ENCODE measurements at places on chromosomes 1 and 21.

- peak within 1 kb of the TSS; percentile 12 for H3K4me3 ChIP-seq
- H3K27ac ChIP-seq = peak within 1 kb of the TSS; percentile 62
- no peaks in the 10 kb centered on the region for H3K4me1 ChIP-seq
- DNase-seq = no peak
These were observed at the start of gene ADORA1 for GRCh38 chr1:203127666-203128430. ADORA1 (plus strand) TSS chr1:203127726; CDS start chr1:203128842, 1,116 bp downstream.

DNA sequence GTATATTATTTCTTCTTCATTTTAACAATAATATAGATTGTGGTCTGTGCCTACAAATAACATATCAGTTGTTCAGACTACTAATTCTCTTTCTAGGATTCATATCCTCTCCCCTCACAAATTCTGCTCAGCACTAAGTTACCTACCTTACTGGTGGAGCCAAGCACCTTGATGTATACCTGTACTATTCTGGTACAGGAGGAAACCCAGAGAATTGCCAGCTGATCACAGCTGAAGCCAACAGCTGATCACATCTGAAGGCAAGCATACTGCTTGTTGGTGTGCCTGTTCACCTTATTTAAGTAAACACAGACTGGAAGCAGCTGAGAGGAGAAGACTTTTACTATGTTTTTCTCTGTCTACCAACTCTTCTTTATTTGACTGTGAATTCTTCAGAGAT is 101.8 kb downstream of the PBX1 start:
- H3K27me3 ChIP-seq = no peaks in the 10 kb centered on the region
- no peak for DNase-seq
- no peaks in the 10 kb centered on the region for H3K4me1 ChIP-seq
- H3K27ac ChIP-seq = peak overlapping the region; percentile 79
- H3K36me3 ChIP-seq = no peaks in the 10 kb centered on the region

- H3K27me3 ChIP-seq = no peaks in the 10 kb centered on the region
- no peak overlapping the region for H3K4me3 ChIP-seq
- DNase-seq = no peak
- no peaks in the 10 kb centered on the region for H3K4me1 ChIP-seq
- H3K27ac ChIP-seq = no peak overlapping the region
These were observed 92.8 kb upstream of the DMRTA2 start for GRCh38 chr1:50516056-50516455.

GRCh38 chr1:46369542-46370213 is 24.4 kb upstream of the FAAH start:
- H3K36me3 ChIP-seq = peaks cover 28% of the 10 kb centered on the region
- H3K27me3 ChIP-seq = no peaks in the 10 kb centered on the region
- H3K4me3 ChIP-seq = no peak overlapping the region
- no peaks in the 10 kb centered on the region for H3K4me1 ChIP-seq
- no peak for DNase-seq

GRCh38 chr1:58727364-58727763 is 27.5 kb upstream of the MYSM1 start:
- no peaks in the 10 kb centered on the region for H3K27me3 ChIP-seq
- no peaks in the 10 kb centered on the region for H3K36me3 ChIP-seq
- H3K4me3 ChIP-seq = no peak overlapping the region

GRCh38 chr1:245875581-245876261 is 631.4 kb downstream of the SMYD3 start:
- H3K27ac ChIP-seq = no peak overlapping the region
- DNase-seq = no peak
- no peaks in the 10 kb centered on the region for H3K4me1 ChIP-seq
- H3K36me3 ChIP-seq = no peaks in the 10 kb centered on the region
- H3K4me3 ChIP-seq = no peak overlapping the region
- no peaks in the 10 kb centered on the region for H3K27me3 ChIP-seq

GRCh38 chr1:186165303-186165702 is 209.8 kb downstream of the TPR start:
- no peak overlapping the region for H3K27ac ChIP-seq
- H3K27me3 ChIP-seq = no peaks in the 10 kb centered on the region
- no peak for DNase-seq
- H3K4me1 ChIP-seq = no peaks in the 10 kb centered on the region

DNA sequence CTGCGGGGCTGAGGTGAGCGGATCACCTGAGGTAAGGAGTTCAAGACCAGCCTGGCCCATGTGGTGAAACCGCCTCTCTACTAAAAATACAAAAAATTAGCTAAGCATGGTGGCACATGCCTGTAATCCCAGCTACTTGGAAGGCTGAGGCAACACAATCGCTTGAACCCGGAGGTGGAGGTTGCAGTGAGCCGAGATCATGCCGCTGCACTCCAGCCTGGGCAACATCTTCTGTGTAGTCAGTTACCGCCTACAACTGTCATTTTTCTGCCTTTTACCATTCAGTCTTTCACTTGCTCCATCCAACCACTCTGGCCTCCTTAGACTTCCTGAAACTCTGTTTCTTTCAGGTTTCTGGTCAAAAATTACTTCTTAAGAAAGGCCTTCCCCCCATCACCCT is 2.2 kb downstream of the MYCBP start:
- DNase-seq = no peak
- H3K27ac ChIP-seq = no peak overlapping the region
- peaks cover 3% of the 10 kb centered on the region for H3K4me1 ChIP-seq
- H3K4me3 ChIP-seq = no peak overlapping the region
- H3K36me3 ChIP-seq = no peaks in the 10 kb centered on the region

- peak overlapping the region; percentile 35 for H3K27ac ChIP-seq
- no peaks in the 10 kb centered on the region for H3K4me1 ChIP-seq
- no peaks in the 10 kb centered on the region for H3K36me3 ChIP-seq
- DNase-seq = no peak
- H3K27me3 ChIP-seq = no peaks in the 10 kb centered on the region
These were observed 19.8 kb upstream of the MUTYH start for GRCh38 chr1:45359882-45360513.

- no peaks in the 10 kb centered on the region for H3K36me3 ChIP-seq
- no peak overlapping the region for H3K4me3 ChIP-seq
- no peak overlapping the region for H3K27ac ChIP-seq
These were observed 7.2 kb upstream of the GUCA2B start for GRCh38 chr1:42145764-42146625.

- H3K36me3 ChIP-seq = no peaks in the 10 kb centered on the region
- no peaks in the 10 kb centered on the region for H3K27me3 ChIP-seq
- H3K4me3 ChIP-seq = no peak overlapping the region
- peaks cover 18% of the 10 kb centered on the region for H3K4me1 ChIP-seq
These were observed 80.8 kb downstream of the STUM start for GRCh38 chr1:226629210-226629895.

GRCh38 chr1:225595974-225596551 is 56.9 kb downstream of the ENAH start:
- H3K27ac ChIP-seq = no peak overlapping the region
- H3K36me3 ChIP-seq = no peaks in the 10 kb centered on the region
- H3K27me3 ChIP-seq = no peaks in the 10 kb centered on the region
- DNase-seq = no peak
- no peaks in the 10 kb centered on the region for H3K4me1 ChIP-seq

GRCh38 chr21:29318354-29318753 is 19.6 kb downstream of the BACH1 start:
- H3K27me3 ChIP-seq = no peaks in the 10 kb centered on the region
- no peak overlapping the region for H3K27ac ChIP-seq
- H3K36me3 ChIP-seq = no peaks in the 10 kb centered on the region
- H3K4me1 ChIP-seq = no peaks in the 10 kb centered on the region

DNA sequence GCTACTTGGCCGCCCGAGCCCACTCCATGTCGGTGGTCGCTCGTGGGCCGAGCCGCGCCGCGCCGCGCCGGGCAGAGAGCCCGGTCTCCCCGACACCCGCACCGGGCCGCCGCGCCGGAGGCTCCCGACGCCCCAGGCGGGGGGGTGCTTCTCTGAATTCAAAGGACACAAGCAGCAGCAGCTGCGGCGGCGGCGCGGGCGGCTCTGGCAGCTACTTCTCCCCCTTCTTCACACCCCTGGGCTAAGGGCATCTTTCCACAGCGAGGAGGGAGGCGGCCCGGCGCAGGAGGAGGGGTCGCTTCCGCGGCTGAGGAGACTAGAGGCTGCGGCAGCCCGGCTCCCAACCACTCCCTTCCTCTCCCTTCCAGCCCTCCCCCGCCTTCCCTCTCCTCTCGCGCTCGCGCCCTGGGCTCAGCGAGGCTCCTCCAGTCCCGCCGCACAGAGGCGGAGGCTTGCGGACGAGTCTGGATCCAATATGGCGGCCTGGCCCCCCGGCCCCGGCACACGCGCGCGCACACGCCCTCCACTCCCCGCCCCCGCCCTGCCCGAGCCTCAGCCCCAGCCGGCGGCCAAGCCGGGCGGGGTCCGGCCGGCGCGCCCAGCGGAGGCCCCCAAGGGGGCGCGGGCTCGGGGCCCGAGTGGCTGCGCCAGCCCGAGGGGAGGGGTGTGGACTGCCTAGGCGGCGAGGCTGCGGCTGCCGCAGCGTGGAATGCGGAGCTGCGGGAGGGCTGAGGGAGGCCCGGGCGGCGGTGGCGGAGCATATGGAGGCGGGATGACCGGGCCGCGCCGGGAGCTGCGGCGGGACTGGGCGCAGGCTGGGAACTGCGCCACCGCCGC is at the start of gene CDC42BPA:
TSS of gene CDC42BPA (minus strand) at position 477 of the 837 bp plus-strand sequence. CDS start 1,310 bp downstream, outside the sequence.
- peak within 1 kb of the TSS; percentile 58 for H3K4me3 ChIP-seq
- peak; percentile 87 for DNase-seq
- no peaks in the 10 kb centered on the region for H3K27me3 ChIP-seq
- peak within 1 kb of the TSS; percentile 94 for H3K27ac ChIP-seq
- peaks cover 21% of the 10 kb centered on the region for H3K4me1 ChIP-seq
- H3K36me3 ChIP-seq = no peaks in the 10 kb centered on the region

DNA sequence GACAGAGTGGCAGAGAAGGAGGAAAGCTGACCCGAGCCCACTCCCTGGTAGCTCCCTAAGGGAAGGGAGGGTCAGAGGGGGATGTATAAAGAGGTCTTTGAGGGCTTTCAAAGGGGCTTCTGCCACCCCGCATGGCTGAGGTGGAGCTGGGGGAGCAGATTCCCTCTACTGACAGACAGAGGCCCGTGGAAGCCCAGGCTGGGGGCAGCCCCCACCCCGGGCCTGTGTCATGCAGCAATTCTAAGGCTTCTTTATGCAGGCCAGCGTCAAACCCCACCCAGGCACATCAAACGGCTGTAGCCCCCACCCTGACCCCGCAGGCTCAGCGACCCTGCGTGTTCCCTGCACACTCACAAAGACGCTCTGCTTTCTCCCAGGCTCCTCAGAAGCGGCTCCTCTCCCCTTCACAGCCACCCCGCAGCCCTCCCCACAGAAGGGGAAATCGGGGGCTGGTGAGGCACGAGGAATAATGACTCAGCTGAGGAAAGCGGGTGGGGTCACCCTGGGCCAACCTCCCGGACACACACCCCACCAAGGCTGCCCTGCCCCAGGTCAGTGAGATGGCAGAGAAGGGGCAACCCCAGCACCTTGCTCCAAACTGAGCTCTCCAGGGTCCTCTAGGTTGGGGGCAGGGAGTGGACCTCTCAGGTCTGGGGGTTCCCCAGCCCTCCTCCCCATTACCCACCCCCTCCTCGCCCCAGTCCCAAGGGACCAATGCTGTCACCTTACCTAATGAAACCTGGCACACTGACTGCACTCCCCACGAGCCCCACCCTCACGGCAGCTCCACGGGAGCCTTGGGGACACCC is 10.8 kb downstream of the SLC45A3 start:
- no peak for DNase-seq
- H3K36me3 ChIP-seq = no peaks in the 10 kb centered on the region
- no peak overlapping the region for H3K4me3 ChIP-seq
- no peaks in the 10 kb centered on the region for H3K27me3 ChIP-seq
- no peaks in the 10 kb centered on the region for H3K4me1 ChIP-seq
- peak overlapping the region; percentile 28 for H3K27ac ChIP-seq

GRCh38 chr1:191125950-191126349 is 648.3 kb upstream of the BRINP3 start:
- H3K36me3 ChIP-seq = no peaks in the 10 kb centered on the region
- H3K27me3 ChIP-seq = no peaks in the 10 kb centered on the region

DNA sequence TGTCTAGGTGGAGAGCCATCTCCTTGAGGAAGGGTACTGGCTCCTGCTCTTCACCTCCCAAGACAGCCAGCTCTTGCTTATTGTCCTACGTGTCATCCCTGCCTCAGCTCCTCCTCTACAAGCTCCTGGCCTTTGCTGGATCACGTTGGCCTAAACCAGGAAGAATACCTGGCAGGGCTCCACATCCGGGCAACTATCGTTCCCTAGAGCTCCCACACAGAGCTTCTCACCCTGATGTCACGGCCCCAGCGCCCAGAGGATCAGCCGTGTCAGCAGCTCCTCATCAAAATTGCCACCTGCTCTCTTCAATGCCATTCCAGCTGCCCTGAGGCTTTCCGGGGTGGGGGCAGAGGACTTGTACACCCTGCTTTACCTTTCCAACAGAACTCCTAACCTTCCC is 1.9 kb upstream of the TPM3 start:
- no peak overlapping the region for H3K27ac ChIP-seq
- H3K36me3 ChIP-seq = no peaks in the 10 kb centered on the region
- H3K4me1 ChIP-seq = no peaks in the 10 kb centered on the region
- DNase-seq = no peak
- H3K4me3 ChIP-seq = no peak overlapping the region
- H3K27me3 ChIP-seq = no peaks in the 10 kb centered on the region

DNA sequence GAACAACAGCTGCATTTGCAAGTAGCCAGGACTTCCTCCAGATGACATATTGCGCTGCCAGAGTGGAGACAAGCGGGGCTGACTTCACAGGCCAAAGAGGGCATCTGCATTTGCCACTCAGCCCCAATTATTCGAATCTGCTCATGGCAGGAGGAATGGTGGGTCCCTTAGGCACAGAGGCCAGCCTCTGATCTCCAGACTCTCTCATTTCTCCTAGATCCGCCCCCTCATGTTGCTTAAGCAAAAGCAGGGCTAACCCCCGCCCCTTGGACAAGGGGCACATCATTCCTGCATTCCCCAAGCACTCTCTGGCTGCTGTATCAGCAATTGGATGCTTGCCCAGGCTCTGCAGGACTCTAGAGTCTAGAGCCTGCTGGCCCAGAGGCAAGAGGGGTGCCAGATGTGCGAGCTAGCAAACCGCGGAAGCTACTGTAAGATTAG is 262.4 kb downstream of the ST6GALNAC3 start:
- no peaks in the 10 kb centered on the region for H3K36me3 ChIP-seq
- H3K27ac ChIP-seq = no peak overlapping the region
- DNase-seq = peak; percentile 17
- no peak overlapping the region for H3K4me3 ChIP-seq

DNA sequence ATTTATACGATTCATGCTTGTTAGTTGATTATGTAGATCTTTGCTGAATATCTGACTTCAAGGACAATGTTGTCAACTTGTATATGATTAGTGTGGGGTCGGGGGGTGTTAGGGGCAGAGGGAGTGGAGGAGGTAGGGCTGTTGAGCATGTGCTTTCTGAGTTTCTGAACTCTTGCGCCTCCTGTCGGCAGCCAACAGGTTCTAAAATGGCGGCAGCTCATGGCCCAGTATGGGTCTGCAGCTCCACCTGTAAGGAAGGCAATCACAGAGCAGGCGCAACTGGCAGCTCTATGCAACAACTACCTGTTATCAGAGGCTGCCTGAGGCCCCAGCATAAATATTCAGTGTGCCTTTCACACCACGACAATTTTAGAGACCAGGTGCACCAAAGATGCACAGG is 205.8 kb upstream of the PLXNA2 start:
- H3K27ac ChIP-seq = no peak overlapping the region
- no peaks in the 10 kb centered on the region for H3K4me1 ChIP-seq
- no peak for DNase-seq
- H3K36me3 ChIP-seq = no peaks in the 10 kb centered on the region
- no peak overlapping the region for H3K4me3 ChIP-seq
- H3K27me3 ChIP-seq = no peaks in the 10 kb centered on the region

- peak; percentile 54 for DNase-seq
- H3K4me1 ChIP-seq = no peaks in the 10 kb centered on the region
- no peaks in the 10 kb centered on the region for H3K27me3 ChIP-seq
- H3K36me3 ChIP-seq = no peaks in the 10 kb centered on the region
- H3K4me3 ChIP-seq = no peak overlapping the region
These were observed 255.9 kb downstream of the NFIA start for GRCh38 chr1:61337981-61338848.

Data from Peyer's patch (tissue), 4 donors.